Ammon's horn (tissue), 1 donor: ENCODE measurements at places on chromosomes 13 and 19.

DNA sequence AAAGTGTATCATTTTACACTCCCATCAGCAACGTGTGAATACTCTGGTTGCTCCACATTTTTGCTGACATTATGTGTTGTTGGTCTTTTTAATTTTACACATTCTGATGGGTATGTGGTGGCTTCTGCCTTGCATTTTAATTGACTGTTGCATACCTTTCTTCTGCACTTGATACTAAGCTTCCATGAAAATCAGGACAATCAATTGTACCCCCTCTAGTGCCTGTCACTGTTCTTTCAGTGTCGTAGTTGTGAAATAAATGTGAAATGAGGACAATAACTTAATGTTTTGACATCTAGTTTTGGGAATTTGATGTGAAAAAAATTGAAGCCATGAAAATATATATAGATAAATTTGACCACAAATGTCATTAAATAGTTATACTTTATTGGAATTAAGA lies 6.7 kb downstream of the IFT88 start:
- DNase-seq, result no peak

DNA sequence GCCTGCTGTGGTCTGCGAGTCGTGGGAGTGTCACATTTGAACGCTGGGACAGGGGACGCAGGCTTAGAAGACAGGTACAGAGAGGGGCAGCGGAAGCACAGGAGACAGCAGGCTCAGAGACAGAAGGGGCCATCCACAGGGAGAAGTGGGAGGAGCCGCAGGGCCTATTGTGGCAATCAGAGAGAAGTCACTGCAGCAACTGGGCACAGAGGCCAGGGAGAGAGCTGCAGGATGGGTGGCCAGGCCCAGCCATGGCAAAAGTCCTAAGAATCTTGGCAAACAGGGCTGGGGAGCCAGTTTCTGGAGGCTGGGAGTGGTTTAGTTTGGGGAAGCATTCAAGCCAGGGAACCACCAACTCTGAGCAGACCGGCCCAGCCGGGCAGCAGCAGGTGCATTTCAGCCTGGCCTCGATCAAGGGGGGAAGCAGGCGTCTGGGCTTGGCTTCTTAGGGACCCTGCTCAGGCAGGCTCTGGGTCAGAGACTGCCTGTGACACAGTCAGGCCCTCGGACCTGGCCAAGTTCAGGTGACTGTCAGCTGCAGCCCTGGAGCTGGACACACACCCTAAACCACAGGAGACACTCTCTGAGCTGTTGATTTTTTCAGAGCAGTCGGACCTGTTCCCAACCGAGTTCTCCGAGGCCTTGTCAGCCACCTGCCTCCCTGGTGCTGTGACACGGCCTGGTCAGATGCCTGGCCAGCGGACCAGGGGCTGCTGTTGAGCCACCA lies 11.8 kb downstream of the SH3GL1 start:
- no peak for DNase-seq

DNA sequence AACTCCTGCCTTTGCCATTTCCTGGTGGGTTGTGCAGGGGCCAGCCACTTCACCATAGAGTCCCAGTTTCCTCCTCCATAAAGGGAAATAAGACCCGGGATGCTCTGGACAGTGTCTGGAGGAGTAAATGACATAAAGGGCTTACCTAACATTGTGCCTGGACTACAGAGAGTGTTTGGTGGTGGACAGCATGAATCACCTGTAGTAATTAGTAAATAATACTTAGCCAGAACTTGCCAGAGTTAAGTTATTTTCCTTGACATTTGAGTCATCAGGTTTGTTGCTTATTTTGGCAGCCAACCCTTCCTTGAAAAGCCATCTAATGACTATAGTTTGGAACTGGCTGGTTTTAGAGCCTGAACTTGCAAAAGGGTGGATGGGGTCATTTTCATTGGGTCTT lies 159.2 kb downstream of the SLC7A1 start:
- no peak for DNase-seq

DNA sequence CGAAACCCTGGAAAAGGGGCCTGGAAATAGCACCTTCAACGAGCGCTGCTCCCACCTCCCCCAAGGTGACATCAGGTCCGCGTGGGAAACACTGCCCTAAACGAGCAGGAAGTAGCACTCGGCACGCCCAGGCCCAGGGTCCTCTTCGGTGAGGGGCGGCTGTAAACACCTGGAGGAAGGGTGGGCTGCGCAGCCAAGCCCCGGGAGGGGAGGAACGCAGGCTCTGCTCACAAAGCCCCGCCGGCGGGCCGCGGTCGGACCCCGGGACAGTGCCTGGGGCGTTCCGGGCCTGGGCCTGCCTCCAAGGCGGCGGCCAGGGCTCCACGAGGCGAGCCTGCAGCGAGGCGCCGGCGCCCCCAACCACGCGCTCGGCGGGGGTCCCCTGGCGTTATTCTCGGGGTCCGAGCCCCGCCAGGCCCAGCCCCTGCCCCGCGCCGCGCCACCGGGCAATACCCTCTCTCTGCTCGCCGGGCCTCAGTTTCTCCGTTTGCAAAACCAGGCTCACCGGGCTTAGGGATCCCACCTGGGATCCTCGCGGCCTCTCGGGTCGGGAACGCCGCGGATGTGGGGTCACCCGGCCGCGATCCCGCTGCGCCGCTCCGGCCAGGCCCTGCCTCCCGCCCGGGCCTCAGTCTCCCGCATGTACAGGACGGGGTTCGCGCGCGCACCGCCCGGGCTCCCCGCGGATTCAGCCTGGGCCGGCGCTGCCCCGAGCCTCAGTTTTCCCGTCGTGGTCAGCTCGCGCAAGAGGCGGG lies 630 bp downstream of the RNF126 start:
- no peak for DNase-seq

DNA sequence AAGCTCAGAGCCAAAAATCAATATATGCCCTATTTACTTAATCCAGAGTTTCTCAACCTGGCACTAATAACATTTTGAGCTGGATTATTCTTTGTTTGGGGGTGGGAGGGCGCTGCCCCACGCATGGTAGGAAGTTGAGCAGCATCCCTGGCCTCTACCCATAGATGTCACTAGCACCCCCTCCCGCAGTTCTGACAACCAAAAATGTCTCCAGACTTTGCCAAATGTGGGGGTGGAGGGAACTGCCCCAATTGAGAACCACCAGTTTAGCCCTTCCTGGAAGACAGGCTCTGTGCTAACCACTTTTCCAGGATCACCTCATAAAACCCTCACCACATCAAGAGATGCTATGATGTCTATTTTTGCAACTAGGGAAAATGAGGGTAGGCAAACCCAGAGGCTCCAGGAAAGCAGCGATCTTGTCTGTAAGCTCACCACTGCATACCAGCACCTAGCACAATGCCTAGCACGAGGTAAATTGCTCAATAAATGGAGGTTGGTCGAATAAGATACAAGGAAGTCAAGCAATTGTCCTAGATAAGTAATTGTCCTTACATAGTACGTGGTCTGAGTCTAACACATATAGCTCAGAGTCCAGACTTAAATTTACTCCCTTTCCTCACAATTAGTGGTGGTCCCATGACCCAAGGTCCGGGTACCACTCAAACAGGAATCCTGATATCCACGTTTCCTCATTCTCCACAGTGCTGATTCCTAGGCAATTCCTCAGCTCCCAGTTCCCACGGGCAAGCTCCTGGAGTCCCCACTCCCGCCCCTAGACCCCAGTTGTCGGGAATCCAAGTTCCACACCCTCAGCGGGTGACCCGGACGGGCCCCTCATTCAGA lies 892 bp downstream of the TRIR start:
- DNase-seq, result peak; percentile 23

DNA sequence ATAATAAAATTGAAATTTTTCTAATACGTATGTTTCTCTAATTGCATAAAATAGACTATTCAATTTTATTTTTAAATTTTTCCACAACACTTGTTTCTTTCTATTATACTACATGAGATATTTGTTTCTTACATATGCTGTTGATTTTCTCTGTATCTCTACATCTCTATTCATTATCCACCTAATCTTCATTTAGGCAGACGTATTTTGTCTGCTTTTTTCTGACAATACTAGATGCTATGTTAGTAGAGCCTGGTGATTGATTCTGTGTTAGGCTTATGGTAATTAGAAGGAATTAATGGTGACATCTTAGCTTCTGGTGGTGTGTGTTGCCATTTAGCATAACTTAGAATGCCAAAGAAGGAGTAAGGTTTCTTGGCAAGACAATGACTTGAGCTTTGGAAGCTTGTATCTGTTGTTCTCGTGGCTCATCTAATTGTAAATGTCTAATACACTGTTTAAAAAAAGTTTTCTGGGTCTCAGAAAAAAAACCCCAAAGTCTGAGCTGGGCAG lies 1610.7 kb upstream of the PCDH20 start:
- no peak for DNase-seq

DNA sequence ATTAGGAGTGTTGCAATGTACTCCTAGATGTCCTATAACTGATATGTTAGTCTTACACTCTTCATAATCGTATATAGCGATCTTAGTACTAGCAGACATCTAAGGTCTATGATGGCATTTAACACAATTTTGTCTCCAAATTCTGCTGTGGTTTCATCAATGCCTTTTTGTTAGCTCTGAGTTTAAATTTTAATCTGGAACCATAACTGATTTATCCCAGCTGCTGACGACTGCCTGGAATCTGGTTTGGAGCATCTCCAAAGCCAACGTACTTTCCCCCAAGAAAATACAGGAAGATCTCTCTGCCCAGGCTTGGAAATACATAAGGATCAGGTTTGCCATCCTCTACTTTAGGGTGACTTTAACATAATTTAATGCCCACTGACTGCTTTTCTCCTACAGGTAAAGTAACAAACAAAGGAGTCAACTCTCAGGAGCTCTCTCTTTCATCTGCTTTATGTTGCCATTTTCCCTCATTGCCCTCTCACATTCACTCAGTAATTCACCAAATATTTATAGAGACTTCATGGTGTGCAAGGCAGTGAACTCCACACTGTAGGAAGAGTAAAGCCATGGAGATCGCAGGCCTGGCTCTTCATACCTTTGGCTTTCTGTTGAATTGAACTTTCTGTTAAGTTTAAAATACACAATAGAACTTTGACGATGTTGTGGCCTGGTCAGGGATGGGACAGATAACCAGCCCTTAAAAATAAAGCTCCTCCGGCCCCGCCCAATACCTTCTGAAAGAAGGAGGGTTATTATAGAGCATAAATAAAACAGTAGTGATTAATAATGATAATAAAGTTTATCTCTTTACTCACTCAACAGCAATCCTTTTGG lies 23.3 kb upstream of the SPART start:
- no peak for DNase-seq

DNA sequence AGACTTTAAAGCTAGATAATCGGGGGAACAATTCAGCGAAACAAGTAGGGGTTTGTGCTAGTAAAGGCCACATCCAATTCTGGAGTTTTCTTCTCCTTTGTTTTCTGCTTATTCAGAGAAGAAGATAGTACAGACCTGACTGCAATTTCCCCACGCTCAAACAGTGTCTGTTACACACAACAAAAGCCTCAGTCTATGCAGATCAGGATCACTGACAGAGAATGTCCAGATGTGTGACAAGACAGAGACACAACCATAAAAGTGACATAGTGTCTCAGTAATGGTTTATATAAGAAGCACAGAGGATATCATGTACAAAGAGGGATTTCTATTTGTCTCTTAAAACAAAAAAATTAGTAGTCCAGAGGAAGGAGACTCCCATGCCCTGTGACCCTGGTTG lies 70.7 kb upstream of the GTF3A start:
- DNase-seq, result peak; percentile 31

GRCh38 chr13:86080340-86080995 lies 281.2 kb upstream of the SLITRK6 start:
- DNase-seq, result no peak

DNA sequence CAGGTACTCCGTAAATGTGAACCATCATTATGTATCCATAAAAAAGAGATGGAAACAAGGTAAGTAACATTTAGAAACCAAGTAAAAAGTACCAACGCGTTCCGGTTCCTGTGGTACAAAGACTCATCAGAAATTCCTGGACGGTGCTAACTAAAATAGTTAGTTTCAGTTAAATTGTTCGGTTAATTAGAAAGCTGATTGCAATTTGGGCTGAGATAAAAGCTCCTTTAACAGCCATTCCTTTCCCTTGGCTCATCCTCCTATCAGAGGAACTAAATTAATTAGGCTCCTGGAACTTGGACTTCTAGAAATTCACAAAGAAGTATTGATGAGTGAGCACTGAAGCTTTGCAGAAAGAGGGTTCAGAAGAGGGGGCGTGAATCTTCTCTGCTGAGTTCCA lies 63.5 kb downstream of the SOX1 start:
- DNase-seq, result no peak

DNA sequence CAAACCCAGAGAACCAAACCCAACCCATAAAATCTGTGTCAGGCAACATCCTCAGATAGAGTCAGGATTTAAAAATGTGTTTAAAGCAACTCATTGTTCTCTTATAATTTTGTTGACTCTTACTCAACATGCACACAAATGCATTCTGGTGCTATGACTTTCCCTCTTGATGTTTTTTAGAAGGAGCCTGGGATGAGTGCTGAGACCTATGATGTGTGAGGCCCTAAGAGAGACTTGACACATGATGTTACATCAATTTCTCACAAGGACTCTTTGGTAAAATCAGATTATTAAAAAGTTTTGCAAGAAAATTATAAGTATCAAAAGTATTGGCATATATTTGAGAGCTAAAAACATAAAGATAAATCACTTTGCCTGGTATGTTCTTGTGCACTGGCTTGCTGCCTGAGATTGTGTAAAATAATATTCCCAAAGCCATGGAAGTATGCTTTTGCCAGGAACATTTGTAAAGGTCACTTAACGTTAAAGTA lies 173.9 kb downstream of the DCLK1 start:
- DNase-seq, result no peak

- DNase-seq, result no peak
Observed at GRCh38 chr13:99191900-99192399, 8.7 kb upstream of the UBAC2 start.

- no peak for DNase-seq
Observed at GRCh38 chr13:112916296-112916695, 52.7 kb upstream of the MCF2L start.
